ENCODE measurements at places on chromosomes 3 and 15. TPM values are rescaled to one million over a fixed set of nuclear protein-coding genes. Genes with fewer than 3 reads are reported as not detected.

GRCh38 chr3:132006605-132007204, 28.1 kb downstream of the CPNE4 start:
- peak; percentile 50 for DNase-seq

GRCh38 chr3:167109746-167110145, 270.4 kb downstream of the ZBBX start:
- DNase-seq = no peak

DNA sequence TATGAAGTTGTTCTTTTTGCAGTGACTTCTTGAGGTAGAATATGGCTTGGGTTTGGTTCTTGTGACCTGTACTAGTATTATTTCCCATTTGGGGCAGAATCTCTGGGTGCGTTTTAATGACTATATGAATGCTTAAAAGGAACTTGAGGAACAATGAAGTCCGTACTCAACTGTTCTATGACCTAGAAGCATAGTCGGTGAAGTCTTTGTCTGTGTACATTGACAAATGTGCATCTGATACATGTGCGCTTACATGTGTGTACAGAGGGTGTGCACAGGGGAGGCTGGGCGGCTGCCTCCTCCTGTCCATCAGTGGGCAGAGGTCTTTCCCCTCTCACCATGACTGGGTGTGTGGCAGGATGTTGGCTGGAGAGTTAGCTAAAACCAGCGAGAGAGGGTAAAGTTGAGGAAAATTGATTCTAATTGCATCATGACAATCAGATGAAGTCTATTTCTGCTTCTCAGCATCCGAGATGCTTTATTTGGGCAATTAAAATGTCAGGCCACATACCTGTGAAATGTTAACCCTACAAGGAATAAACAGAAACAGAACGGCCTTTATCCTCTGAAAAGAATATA, 1.0 kb upstream of the NR2F2 start:
- DNase-seq = no peak

GRCh38 chr3:18252578-18252977, 172.6 kb downstream of the SATB1 start:
- no peak for DNase-seq

GRCh38 chr15:33137101-33137500, 57.4 kb downstream of the FMN1 start:
- DNase-seq = no peak

DNA sequence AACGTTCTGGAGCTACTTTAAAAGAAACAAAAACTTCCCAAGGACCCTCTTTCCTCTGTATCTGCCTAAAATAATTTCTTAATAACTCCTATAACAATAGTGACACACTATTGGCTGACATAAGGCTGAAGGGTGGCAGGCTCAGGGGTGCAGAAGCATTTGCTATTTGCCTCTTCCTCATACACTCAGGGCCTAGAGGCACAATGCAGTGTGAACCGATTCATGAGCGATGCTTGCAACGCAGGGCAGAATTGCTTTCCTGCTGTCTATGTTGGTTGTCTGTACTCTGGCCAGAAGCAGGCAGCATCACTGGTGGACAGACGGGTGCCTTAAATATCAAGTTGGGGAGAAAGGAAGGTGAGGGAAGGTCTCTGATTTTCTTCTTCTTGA, 157.4 kb downstream of the AGBL1 start:
- no peak for DNase-seq

DNA sequence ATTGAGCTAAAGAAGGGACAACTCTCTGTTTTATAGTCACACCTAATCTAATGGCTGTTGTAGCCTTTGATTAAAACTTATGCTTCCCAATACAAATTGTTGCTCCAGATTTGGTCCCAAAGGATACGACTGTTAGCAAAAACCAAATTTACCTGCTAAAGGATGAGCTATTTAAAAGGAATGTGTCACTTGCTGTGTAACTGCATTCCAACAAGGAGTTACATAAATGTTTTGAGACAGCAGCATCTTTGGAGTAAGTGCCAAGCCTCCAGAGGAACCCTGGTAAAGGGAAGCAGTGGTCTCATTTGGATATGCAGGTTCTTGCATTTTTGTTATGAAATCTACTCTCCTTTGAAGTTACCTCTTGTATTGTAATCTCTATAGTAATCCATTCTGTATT, 233.3 kb downstream of the THSD4 start:
- DNase-seq = no peak

DNA sequence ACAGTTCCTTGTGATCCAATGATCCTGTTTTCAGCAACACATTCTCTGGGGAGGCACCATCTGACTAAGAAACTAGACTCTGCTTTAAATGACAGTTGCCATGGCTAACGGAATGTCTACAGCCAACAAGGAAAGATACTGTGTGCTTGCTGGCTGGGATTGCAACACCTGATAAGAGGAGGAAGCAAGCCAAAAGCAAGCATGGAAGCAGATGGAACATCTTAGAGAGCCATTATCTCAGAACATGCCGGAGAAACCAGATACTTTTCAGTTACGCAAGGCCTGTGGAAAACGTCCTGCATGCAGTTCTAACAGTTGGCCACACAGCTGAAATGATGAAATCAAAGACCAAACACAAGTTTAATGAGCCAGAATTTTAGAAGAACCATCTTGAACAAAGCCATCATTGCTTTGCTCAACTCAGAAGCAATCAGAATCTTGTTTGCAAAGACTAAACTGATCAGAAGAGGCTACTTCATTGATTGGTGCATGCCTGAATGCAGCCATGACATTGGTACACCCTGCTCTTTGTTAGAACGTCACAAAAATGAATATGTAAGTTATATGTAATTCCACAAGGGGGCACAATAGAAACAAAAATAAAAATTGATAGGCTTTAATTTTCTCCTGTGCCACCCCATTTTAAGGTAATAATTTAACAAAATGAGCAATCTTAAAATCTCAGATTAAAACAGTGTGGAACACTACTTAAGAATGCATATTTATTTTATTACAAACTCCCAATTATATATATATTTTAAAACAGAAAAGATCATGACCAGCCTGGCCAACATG, 50.8 kb downstream of the GXYLT2 start:
- DNase-seq = peak; percentile 88

The IL20RB gene
- 0.83 TPM for total RNA-seq

The THAP10 gene
- total RNA-seq = 1.8 TPM

The LPP gene
- total RNA-seq = 31.6 TPM

Data from myocyte (in vitro differentiated cells).